ENCODE measurements at places on chromosomes 16 and 17.

- DNase-seq: no peak
These were observed 89.3 kb downstream of the SDR42E1 start for GRCh38 chr16:81921843-81922584.

GRCh38 chr16:11586856-11587642 is at the start of gene LITAF:
Gene LITAF, minus strand, starts transcription at chr16:11586919. Its CDS starts 30,189 bp downstream, at chr16:11556730.
- no peak for DNase-seq

GRCh38 chr17:83077939-83078338 is 1.5 kb upstream of the METRNL start:
- no peak for DNase-seq

- DNase-seq: no peak
These were observed 363.5 kb downstream of the GRIN2A start for GRCh38 chr16:9818702-9819101.

DNA sequence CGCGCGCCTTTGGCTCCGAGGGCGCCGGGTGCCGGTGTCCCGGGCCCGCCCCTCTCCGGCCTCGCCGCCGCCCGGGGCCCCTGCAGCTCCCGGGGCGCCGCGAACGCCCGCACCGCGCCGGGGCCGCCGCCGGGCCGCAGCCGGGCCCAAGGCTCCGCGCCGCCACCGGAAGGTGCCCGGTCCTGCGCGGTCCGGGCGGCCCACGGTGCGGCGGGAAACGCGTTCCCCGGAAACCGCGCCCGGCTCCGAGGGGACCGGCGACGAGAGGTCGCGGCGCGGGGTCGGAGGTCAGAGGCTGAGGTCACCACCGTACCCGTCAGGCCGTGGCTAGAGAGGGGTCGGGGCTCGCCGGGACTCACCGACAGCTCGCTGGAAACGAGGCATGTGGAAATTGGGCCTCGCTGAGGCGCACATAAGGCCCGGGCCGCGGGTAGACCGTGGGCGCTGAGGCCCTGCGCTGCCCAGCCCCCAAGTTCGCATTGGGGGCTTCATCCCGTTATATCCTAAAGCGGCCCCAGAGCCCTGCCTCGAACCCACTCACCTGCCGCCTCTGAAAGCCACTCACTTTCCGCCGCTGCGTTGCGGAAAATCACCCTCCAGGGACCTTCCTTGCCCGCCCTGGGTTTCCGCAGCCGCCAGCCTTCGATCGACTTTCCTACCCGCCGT is at the start of gene DUS1L:
TSS of gene DUS1L (minus strand) at position 167 of the 666 bp plus-strand sequence. CDS start 745 bp downstream, outside the sequence.
- DNase-seq: peak; percentile 70

- DNase-seq: no peak
These were observed 61.7 kb downstream of the PECAM1 start for GRCh38 chr17:64328859-64329531.

- DNase-seq: no peak
These were observed 1.6 kb downstream of the HSF4 start for GRCh38 chr16:67166110-67166547.

DNA sequence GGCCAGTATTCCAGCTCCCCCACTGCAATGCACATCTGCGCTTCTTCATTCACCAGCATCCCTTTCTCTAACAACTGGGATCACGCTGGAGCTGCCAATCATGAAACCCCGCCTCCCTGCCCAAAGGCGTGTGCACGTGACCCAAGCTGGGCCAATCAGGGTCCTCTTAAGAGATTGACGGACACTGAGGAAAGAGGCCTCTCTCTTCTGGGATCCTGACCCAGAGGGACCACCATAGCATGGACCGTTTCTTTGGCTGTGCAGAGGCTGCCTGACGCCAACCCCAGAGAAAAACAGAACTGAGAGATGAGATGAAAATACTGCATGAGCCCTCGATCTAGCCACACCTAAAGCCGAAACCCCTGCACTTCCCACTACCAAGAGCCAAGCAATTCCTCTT is 32.0 kb downstream of the COTL1 start:
- DNase-seq: no peak

- no peak for DNase-seq
These were observed 293.3 kb downstream of the MAF start for GRCh38 chr16:79307214-79307613.

- DNase-seq: peak; percentile 90
These were observed at the start of gene MRPL12 for GRCh38 chr17:81702934-81703746. Gene MRPL12, plus strand, starts transcription at chr17:81703367. Its CDS starts 135 bp downstream, at chr17:81703502.

GRCh38 chr16:55058576-55058975 is 127.9 kb downstream of the IRX5 start:
- no peak for DNase-seq

- DNase-seq: no peak
These were observed 40.4 kb downstream of the CFDP1 start for GRCh38 chr16:75392906-75393305.

GRCh38 chr17:851924-852323 is 69.8 kb downstream of the MRM3 start:
- DNase-seq: no peak

DNA sequence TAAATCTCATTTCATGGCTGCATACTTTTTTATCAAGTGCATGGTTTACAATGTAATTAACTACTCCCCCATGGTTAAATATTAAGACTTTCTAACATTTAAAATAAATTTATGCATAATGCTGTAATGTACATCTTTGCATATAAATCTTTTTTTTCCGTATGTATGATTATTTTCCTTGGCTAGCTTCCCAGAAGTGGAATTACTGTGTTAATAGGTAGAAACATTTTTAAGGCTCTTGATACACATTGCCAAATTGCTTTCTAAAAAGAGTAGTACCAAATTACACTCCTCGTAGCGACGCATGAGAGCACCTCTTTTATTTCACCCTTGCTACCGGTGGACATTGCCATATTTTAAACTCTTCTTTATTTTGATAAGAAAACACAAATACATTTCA is 141.1 kb downstream of the DNAH9 start:
- no peak for DNase-seq

DNA sequence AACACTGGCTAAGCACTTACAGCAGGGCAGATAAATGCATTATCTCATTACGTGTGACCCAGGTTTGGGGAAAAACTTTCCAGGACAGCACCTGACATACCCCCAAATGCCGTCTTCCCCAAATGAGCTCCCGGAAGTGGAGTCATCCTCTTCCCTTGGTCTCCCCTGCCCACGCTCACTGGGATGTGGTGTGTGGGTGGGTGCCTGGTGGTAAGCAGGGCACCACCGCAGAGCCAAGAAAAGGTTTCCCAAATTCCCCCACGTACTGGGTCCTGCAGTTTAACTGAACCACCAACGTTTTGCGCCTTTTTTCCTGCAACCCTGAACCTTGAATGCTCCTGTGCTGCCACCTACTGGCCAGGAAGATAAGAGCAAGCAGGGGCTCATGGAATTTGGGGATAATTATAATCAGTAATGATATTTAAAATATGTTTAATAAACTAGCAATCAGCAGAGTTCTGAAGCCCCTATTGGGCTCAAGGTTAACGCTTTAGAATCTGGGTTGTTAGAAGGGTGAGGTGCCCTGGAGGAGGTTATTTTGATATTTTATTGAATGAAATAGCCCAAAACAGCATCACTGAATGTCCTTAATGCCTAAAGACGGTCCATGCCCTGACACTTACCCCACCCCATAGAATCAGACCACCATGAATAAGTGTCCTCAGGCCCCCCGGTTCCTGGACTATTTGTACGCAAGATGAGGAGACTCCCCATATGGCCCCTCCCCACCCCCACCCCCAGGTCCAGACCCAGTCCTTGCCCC is 8.0 kb downstream of the SPPL2C start:
- peak; percentile 60 for DNase-seq

DNA sequence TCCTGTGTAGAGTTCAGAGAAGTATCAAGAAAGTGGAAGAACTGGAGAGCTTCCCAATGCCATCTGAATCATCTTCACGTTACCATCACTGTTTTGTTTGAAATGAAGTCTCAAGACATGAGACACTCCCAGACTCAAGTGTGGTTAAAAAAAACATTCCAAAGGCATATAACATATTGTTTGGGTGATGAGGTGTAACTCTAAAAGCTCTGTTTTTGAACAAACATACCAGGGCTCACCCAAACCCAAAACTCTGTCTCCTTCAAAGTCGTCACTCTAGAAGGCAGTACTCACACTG is 6.3 kb upstream of the ZCCHC14 start:
- DNase-seq: no peak

DNA sequence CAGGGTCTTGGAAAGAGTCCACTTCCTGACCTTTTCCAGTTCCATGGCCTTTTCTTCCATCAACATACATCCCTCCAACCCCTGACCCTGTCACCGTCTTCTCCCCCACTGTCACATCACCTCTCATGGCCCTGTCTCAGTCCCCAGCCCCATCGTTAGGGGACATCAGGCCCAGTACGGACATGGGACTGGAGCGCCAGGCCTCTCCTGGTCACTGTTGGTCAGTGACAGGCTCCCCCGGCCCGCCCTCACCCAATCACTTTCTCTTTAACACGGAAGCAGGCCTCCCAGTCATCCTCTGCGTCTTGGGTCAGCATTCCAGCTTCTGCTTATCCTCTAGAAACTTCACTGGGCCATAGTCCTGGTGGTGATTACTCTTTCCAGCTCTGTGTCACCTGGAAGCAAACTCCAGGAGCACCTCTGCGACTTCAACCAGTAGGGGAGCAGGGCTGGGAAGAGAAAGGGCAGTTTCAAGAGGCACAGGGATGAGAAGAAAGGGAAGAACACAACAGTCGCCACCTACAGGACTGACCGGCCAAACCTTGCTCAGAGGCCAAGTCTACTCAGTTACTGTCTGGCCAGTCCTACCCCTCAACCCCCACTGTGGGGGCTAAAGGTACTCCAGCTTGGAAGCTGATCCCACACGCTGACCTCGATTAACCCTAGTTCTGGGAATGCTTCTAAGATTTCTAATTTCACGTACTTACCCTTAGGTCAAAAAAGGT is 15.9 kb upstream of the ICAM2 start:
- no peak for DNase-seq

DNA sequence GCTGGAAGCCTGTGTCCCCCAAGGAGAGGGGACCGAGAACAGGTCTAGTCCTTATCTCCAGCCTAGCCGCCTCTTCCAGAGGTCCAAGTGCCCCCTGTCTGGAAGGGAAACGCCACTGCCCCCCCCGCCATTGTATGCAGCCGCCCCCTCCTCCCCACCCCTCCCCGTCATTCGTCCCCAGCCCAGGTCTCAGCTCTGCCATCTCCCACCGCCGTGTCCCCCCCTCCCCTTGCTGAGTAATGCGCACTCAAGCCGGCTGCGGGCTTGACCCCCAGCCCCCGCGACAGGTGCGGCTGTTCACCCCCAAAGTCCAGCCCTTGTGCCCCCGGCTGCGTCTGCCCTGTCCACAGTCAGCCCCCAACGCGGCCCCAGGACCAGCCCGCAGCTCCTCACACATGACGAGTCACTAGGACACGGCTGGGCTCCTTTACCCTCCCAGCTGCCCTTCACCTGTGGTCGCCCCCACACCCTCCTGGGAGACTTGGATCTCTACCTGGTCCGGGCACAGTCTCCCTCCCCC is 622 bp downstream of the GPRC5B start:
- no peak for DNase-seq

- DNase-seq: no peak
These were observed 5.5 kb downstream of the DLX3 start for GRCh38 chr17:49989518-49989880.

GRCh38 chr16:85330006-85330693 is 217.9 kb upstream of the CIBAR2 start:
- no peak for DNase-seq

DNA sequence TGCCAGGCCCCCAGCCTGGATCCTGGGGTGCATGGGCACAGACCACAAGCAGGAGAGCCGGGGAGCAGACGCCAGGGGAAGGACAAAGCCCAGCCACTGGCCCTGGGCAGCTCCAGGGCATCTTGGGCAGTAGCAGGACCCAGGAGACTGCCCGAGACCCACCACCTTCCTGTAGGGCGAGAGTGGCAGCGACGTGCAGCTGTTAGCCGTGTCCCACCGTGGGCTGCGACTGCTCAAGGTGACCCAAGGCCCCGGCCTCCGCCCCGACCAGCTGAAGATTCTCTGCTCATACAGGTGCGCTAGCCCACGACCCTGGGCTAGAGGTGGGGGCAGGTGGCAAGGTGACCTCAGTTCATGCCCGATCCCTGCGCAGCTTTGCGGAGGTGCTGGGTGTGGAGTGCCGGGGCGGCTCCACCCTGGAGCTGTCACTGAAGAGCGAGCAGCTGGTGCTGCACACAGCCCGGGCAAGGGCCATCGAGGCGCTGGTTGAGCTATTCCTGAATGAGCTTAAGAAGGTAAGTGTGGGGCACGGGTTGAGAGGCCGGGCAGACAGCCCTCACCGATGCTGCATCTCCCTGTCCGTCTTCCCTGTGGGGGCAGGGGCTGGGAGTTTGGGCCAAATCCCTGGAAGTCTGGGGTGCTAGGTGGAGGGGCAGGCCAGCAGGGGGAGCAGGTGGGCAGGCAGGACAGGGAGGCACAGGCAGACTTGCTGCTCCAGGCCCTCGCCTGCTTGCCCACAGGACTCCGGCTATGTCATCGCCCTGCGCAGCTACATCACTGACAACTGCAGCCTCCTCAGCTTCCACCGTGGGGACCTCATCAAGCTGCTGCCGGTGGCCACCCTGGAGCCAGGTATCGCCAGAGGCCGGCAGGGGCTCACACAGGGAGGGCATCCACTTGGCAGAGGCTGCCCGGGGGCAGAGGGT is 13.5 kb upstream of the SMIM5 start:
- DNase-seq: peak; percentile 47

Measured in hematopoietic multipotent progenitor cell treated with erythropoietin and hydrocortisone succinate and interleukin-3 and kit ligand, for 15 days (in vitro differentiated cells).